Astrocyte of the hippocampus (primary cell): ENCODE measurements at places on chromosomes 7 and 10.
A peak's percentile ranks its signal among the peaks of the same experiment; 100 is the strongest.

DNA sequence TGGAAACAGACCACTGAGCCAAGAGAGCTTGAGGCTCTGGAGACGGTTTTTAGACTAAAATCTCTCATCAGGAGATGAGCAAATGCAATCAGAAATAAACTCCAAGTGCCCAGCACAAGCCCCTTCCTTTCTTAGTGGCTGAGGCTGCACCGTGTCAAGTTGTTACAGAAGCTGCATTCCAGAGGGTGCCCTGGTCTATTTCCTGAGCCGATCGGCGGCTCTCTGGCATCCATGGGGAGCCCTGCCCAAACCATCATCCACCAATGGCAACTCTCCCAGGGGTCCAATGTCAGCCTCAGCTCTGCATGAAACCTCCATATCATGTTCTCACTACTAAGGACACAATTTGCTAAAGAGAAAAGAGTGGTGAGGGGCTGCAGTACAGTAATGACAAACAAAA is 89.6 kb downstream of the SVIL start:
- no peak for DNase-seq

- DNase-seq: peak; percentile 8
Observed at GRCh38 chr7:157949711-157950110, 612.9 kb downstream of the DNAJB6 start.

- DNase-seq: no peak
Observed at GRCh38 chr10:44281089-44281613, 103.7 kb downstream of the CXCL12 start.

- no peak for DNase-seq
Observed at GRCh38 chr10:15242261-15242840, 73.9 kb upstream of the NMT2 start.

DNA sequence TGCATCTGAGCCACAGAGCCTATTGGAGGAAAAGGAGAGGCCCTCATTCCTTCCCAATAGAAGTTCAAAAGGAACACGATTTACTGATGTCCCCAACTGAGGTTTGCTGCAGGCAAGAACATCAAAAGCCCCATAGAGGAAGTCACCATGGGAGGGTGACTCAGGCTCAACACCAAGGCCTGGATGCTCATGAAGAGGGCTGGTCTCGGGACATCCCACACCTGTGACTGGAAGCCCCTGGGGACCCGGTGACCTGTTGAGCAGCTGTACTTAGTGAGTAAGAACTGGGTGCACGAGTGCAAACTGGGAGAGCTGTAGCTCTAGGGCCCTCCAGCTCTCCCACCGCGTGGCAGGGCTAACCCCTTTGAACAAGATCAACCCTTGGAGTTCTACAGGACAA is 38.0 kb downstream of the CYTH3 start:
- DNase-seq: no peak

DNA sequence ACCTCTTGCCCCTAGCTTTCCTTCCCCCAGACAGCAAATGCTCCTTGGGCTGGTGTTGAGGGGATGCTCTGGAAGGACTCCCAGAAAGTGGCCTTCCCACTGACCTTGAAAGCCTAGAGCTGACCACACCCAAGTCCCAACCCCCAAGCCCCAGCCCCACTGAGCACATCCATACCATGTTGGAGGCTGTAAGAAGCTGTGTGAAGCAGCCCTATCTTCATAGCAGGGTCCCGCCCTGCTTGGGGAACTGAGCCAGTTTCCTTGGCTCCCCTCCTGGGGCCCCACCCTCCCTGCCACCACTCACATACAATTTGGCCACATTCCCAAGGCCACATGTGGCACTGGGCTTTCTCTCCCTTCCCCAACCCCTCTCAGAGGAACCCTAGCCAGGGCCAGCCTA is 72.3 kb upstream of the CACUL1 start:
- no peak for DNase-seq

- DNase-seq: no peak
Observed at GRCh38 chr10:96153070-96153469, 23.0 kb downstream of the ZNF518A start.

DNA sequence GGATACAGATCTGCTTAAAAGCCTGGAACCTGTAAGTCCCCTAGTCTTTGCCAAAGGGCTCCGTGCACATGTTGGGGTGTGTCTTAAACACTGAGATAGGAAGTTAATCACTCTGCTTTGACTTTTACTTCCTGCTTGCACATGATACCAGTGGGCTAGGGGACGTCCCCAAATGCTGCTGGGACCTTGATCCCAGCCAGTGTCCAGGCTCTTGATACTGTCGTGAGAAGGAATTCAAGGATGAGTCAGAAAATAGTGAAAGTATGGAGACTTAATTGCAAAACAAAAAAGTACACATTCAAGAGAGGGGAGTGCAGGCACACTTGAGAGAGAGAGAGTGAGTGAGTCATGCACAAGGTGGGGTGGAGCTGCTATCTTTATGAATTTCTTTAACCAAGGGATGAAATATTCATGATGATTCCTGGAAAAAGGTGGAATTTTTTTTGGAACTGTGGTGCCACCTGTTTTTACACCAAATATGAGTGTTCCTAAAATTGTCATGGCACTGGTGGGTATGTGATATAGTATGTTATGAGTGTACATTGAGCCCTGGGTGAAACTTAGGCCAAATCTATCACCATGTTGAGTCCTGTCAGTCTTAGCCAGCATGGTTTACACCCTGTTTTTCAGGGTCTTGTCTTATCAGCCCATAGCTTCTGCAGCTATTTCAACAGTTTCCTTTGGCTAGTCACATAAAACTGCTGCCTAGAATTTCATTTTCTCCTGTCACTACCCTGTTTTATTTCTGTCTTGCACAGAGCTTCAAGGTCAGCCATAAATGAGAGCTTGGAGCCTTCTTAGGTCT is 88.3 kb upstream of the CYP26C1 start:
- DNase-seq: peak; percentile 59

DNA sequence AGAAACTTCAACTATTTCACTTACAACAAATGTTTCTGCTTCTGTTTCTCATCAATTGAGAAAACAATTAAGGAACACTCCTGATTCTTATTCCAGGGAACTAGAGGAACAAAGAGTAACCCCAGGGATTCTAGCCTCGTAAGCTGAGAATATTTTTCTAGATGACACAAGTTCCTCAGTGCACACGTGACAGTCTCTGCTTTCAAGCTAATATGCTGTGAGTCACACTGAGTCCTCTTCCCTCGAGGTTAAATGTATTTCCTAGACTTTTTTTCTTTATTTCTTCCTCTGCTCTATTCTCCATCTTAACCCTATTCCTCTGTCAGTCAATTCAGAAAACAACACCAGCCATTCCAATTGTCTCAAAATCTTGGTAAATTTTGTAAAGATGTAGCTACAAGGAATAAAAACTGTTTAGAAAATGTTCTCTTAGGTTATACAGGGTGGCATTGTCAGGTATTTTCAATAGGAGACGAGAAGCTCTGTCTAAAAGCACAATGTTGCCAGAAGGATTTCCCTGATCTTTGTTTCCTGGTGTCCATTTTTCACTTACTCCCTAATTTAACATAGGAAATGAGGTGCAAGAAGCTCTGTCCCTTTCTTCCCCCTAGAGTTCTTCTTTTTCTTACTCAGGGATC is 5.8 kb upstream of the C1GALT1 start:
- peak; percentile 78 for DNase-seq
